ENCODE measurements at places on chromosomes 2 and 18.

DNA sequence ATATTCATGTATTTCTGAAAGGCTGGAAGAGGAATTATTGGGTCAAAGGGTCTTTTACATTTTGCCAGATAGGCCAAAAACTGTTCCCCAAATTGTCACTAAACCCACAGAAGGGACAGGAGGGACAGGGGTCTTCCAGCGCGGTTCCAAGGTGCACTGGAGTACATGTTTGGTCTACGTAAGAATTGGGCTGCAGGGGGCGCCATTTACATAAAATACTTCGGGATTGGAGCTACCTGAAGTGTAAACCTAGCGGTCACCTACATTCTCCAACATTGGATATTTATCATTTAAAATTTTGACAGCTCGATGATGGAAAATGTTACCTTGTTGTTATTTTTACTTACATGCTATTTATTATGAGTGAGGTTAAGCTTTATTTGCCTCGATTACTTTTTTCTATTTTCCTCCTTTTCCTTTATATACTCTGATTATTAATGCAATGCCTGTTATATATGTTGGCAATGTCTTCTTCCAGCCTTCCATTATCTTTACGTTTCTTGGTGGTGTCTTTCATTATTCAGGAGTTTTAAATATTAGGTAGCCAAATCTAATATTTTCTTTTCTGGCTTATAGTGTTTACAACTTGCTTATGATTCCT is 43.0 kb upstream of the RAB6C start:
- DNase-seq = no peak

DNA sequence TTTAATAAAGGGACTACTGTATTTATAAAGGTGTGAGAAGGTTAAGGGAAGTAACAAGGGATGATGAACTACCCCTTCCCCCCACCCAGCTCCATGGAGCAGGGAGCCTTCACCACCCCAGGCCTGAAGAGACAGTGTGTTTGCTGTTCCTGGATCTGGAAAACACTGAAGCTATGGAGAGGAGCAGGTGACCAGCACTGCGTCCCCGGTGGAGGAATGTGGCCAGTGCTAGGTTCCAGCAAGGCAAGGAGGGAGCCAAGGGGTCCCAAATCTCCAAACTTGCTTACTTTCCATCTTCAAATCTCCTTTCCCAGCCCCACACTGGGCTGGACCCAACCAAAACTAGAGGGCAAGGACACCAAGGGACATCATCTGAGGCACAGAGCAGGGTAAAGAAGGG is 128.7 kb upstream of the CD302 start:
- no peak for DNase-seq

DNA sequence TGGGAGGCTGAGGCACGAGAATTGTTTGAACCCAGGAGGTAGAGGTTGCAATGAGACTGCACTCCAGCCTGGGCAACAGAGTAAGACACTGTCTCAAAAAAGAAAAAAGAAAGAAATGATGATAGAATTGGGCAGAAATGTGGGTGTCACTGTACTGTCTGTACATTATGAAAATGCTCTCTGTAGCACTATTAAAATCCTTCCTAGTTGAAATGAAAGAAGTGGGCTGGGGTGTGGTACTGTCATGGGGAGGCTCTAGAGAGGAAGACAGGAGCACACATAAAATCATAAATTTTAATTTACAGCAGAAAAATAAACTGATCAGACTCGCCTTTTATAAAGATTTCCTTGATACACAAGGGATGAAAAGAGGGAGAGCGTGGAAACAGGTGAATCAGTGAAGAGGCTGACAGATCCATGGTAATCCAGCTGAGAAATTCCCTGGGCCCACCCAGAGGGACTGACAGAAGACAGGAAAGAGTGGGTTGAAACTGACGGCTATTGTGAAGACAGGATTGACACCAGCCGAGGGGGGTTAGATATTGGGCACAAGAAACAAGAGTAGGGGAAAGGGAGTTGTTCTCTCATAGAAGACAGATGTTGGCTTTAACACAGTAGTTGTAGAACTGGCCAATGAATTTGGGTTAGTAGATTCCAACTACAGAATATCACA is 96.4 kb upstream of the ATL2 start:
- DNase-seq = no peak

GRCh38 chr2:19046986-19047780 is 311.2 kb downstream of the OSR1 start:
- DNase-seq = no peak

- no peak for DNase-seq
These were observed 3.0 kb upstream of the NT5C1B start for GRCh38 chr2:18592372-18592771.

DNA sequence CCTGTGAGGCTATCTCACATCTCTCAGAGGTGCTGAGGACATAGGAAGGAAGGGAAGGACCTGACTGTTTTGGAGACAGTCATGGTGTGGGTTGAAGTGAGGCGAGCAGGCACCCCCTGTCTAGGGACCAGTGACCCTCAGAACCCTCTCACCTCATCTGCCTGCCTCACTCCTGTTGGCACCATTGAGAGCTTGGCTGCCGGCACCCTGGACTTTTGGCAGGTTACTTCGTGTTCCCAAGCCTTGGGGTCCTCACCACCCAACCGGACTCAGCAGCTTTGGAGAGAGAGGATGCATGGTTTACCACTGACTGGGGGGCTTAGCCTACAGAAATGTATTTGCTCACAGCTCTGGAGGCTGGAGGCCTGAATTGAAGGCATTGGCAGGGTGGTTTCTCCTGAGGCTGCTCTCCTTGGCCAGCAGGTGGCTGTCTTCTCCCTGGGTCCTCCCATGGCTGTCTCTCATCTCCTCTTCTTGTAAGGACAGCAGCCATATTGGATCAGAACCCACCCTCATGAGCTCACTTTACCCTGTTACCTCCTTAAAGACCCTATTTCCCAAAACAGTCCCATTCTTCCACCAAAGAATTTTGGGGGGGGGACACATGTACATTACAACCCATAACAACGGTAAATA is 142.0 kb downstream of the TSN start:
- peak; percentile 76 for DNase-seq

DNA sequence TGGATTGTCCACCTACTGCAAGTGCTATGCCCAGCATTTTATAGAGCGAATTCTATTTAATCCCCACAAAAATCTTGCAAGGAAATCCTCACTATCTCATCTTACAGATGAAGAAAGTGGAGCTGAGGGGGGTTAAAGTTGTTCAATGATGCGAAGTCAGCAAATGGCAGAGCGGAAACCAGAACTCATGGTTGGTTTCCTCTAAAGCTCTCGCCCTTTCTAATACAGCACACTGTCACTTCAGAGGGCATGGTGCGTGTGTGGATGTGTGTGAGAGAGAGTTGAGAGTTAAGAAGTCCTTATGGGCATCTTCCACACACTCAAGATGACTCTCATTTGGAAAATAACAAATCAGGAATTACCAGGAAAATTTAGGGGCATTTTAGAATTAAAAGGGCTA is 78.4 kb downstream of the TGFA start:
- peak; percentile 38 for DNase-seq

- peak; percentile 61 for DNase-seq
These were observed 25.9 kb upstream of the IMPA2 start for GRCh38 chr18:11955239-11956029.

GRCh38 chr2:238947920-238948710 is 100.2 kb downstream of the TWIST2 start:
- DNase-seq = no peak

DNA sequence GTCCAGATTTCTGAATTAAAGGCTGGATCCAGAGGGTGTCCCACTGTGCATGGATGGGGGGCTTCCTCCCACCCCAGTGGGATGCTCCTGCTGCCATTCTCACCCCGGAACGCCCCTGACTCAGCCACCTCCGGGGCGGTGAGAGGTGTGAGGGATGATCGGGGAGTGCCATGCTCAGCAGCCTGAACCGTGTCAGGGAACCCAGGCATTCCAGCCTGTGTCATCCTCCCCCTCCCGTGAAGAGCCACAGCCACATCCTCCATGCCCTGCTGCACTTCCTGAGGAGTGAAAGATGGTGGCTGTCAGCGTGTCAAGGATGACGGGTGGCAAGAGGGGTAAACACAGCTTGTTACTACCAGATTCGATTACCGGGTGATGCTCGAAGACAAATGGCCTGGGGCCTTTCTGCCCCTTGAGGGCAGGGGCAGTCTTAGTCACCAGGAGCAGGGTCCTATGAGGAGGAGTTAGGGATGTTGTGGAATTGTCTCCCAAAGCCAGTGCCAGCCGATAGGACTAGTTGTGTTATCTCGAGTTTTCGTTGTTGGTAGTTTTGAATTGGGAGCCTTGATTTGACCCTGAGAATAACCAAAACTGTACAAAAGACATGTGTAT is 80.8 kb downstream of the TCF7L1 start:
- no peak for DNase-seq

DNA sequence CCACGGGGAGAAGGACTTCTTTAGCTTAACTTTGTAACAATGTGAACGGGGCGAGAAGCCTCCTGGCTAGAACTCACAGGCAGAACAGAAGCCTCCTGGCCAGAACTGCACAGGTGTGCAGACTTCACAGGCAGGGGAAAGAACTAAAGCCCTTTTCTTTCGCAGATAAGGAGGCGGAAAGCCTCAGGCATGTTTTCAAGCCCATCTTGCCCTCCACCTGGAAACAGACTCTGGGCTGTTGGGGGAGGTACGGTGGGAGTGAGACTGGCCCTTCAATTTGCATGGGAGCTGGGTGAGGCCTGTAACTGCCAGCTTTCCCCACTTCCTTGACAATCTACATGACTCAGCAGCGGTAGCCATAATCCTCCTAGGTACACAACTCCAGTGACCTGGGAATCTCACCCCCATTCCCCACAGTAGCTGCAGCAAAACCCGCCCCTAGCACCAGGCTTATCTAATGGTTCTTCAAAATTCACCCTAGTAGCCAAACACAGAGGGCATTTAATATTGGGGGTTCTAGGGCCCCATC is 22.9 kb upstream of the ABCA12 start:
- no peak for DNase-seq

DNA sequence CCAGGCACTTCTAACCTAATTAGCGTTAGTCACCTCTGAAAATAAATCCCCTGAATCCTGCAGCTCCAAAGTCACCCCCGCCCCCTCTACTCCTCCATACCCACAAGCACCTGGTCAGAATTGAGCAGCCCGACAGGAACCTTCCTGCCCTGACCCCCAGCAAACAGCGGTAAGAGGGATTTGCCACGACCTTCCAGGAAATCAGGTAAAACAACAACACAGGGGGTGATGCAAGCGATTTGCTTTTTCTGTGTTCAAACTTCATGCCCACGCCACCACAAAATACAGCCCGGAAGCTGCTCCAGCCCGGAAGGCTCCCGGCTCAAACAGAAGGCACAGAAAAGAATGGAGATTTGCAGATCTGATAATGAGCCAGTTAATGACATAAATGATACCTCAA is 367.1 kb downstream of the GPD2 start:
- no peak for DNase-seq

DNA sequence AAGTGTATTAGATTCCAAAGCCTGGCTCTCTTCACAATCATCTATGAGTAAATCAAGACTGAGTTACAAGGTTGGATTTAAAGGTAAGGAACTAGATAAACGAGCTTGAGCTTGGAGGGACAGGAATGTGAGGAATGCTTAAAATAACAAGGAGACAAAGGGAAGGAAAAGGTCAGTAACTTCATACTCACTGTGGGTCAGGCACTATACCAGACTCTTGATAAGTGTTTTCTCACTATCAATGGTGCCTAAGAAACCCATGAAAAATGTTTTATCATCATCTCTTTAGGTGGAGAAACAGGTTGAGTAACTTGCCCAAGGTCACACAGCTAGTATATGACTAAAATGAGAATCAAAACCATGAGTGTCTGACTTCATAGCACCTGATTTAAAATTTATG is 212.1 kb downstream of the CDH2 start:
- DNase-seq = no peak

GRCh38 chr2:136188086-136188485 is 70.1 kb upstream of the CXCR4 start:
- DNase-seq = no peak

- no peak for DNase-seq
These were observed 31.7 kb downstream of the GPC1 start for GRCh38 chr2:240467149-240467642.

DNA sequence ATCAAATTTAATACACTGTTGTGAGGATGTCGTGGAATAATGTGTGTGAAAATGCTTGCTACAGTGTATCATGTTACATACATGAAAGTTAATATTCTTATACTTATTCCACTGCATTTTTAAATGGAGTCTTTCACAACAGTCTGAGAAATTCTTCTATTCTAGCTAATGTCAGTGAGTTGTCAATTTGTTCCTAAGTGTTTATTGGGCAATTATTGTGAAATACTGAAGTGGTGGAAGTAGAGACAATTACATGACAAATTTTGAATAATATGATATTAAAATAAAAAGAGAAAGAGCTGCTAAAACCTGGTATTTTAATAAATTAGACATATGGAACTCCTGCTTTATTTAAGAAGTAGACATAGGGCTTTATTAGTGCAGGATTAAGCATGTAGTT is 176.1 kb downstream of the PTPRM start:
- DNase-seq = peak; percentile 3

DNA sequence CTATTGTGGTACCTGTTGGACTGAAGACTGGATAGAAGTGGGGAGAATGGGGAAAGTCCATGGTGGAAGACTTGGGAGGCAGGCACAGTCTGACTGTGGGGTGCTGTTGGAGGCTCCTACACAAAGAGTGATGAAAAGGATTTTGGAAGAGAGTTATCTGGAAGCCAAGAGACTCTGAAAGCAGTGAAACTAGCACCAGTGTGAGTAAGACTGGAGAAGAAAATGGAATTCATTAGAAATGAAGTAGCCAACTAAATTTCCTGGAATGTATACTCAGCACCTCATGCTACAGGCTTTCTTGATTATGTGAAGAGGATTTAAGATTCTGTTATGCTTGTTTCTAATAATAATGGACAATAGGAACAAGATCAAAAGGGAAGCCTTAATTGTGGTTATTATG is 27.7 kb downstream of the ELP2 start:
- DNase-seq = no peak

DNA sequence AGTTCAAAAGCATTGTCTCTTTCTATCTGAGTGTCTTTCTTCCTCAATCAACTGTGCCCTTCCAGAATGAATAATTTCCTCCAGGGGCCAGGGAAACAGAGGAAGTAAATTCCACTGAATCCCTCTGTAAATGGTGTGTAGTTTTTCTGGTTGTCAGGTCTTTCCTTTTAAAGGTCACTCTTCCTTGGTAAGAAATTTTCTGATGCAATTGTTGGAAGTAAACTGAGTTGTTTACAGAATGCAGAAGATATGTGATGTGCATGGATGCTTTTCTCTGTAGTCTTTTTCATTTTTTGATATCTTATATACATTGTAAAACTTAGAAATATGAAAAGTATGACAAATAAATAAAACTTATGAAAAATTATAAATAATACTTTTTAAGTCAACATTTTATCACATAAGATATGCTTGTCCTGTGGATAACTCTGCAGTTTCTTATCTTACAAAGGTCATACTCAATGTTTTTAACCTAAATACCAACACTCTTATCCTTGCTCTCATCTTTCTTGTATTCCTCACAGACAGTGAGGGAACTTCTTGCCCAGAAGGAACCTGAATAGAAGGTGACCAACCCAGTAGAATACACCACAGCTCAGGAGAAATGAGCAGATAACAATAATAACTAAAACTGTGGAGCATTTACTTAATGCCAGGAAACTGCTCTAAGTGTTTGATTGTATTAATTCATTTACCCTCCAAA is 234.5 kb downstream of the METTL4 start:
- DNase-seq = no peak

- peak; percentile 1 for DNase-seq
These were observed 562.1 kb downstream of the TMX3 start for GRCh38 chr18:68152770-68153169.
